Stimulated activated effector memory CD8-positive, alpha-beta T cell treated with anti-CD3 and anti-CD28 coated beads, Interleukin-12 subunit alpha, Interleukin-12 subunit beta, amount 100 ng/mL, for 72 hours (primary cell): ENCODE measurements at places on chromosomes 7 and 10.

GRCh38 chr7:107563081-107563774, 492 bp downstream of the COG5 start:
- DNase-seq, result no peak

GRCh38 chr10:69696073-69696731, 66.2 kb downstream of the FAM241B start:
- DNase-seq, result no peak

DNA sequence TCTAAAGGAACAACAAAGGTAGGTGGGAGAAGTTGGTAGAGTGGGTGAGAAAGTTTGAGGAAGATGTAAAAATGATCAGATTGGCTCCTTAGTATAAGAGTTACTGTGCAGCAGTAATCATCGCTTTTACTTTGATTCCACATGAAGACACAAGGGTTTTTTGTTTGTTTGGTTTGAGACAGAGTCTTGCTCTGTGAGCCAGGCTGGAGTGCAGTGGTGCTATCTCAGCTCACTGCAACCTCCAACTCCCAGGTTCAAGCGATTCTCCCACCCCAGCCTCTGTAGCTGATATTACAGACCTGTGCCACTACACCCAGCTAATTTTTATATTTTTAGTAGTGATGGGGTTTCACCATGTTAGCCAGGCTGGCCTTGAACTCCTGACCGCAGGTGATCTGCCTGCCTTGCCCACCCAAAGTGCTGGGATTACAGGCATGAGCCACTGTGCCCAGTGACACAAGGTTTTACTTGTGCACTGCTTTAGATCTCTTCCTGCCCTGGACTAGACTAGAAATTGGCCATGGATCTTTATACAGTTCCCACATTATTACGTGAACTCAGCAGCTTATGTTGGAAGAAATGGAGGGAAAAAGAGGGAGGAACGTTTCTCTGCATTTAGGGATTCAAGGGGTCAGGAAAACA, 10.7 kb downstream of the LUC7L2 start:
- no peak for DNase-seq

GRCh38 chr10:76396134-76396533, 964.7 kb downstream of the LRMDA start:
- DNase-seq, result no peak

DNA sequence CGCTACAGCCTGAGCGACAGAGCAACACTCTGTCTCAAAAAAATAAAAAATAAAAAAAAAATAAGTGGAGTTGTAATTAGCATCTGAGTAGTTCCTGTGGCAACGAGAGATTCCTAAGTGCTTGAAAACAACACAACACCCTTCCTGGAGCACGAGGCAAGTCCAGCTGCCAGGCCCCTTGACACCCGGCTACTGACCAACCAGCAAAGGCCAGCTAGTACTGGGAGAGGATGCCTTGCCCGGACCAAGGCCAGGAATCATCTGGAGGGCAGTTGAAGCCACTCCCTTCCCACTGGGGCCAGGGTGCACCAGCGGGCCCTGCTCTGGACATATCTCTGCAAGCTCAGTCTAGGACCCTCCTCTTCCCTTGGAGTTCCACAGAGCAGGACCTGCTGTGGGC, 536 bp downstream of the C10orf105 start:
- DNase-seq, result no peak

DNA sequence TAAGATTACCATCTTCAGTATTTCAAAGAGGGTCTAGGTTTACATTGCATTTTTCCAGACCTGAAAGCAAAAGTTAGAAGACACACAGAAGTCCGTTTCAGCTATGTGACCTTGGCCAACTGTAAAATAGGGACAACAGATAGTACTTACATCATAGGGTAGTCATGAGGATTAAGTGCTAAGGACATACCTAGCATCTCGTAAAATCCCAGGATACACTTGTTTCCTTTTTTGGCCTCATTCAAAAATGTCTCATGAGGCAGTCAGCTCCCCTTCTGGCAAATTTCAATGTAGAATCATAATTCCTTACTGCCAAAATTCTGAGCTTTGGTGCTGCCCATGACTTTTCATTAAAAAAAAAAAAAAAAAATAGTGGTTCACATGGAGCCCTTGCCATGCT, 6.4 kb upstream of the DUSP5 start:
- DNase-seq, result no peak

- DNase-seq, result no peak
Measured at GRCh38 chr7:41747961-41748360, 45.1 kb upstream of the INHBA start.

GRCh38 chr7:16647435-16647960, 1.5 kb downstream of the BZW2 start:
- no peak for DNase-seq

DNA sequence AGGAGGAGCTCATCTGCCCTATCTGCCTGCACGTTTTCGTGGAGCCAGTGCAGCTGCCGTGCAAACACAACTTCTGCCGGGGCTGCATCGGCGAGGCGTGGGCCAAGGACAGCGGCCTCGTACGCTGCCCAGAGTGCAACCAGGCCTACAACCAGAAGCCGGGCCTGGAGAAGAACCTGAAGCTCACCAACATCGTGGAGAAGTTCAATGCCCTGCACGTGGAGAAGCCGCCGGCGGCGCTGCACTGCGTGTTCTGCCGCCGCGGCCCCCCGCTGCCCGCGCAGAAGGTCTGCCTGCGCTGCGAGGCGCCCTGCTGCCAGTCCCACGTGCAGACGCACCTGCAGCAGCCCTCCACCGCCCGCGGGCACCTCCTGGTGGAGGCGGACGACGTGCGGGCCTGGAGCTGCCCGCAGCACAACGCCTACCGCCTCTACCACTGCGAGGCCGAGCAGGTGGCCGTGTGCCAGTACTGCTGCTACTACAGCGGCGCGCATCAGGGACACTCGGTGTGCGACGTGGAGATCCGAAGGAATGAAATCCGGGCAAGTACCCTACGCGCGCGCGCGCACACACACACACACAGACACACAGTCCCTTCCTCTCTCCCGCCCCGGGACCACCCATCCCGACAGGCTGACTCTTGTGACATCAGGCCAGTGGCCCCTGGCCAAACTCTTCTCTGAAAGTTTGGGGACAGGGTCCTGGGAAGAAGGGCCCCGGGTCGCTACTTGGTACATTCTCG, 538 bp downstream of the TRIM8 start:
- peak; percentile 55 for DNase-seq

DNA sequence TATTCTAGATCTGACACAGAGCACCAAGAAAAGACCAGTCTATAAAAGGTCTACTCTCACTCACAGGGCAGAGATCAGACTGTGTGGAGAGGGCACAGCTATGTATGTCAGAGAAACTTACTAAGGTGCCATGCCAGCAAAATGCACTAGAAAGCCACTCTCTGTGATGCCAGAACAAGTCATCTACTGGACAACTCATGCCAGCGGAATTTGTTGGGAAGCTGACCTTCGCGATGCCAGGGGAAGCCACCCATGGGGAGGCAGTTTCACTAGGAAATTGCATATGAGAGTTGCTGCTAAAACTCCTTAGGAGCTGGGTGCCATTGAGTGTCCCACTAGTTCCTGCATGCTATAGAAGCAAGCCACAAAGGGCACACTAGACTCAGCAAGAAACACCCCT, 58.5 kb downstream of the MICU1 start:
- DNase-seq, result no peak

- no peak for DNase-seq
Measured at GRCh38 chr7:44530990-44531389, 10.1 kb downstream of the NPC1L1 start.

GRCh38 chr10:44967616-44968015, 8.0 kb downstream of the RASSF4 start:
- no peak for DNase-seq

DNA sequence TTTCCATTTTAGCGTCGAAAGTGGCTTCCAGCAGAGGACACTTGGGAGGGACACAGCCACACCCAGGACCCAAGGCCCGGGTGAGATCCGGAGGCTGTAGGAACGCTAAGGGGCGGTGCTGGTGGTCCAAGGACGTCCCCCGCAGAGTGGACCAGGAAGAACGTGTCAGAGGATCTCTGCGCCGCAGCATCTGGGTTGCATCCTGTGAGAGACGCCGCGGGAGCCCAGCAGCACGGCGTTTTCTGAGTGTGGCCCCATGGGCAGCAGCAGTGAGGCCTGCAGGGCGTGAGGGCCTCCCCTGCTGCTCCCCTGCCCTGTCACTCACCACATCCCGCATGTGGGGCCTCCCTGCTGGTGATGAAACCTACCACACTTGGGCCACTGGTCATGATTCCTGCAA, 40.5 kb upstream of the BNIP3 start:
- DNase-seq, result no peak

DNA sequence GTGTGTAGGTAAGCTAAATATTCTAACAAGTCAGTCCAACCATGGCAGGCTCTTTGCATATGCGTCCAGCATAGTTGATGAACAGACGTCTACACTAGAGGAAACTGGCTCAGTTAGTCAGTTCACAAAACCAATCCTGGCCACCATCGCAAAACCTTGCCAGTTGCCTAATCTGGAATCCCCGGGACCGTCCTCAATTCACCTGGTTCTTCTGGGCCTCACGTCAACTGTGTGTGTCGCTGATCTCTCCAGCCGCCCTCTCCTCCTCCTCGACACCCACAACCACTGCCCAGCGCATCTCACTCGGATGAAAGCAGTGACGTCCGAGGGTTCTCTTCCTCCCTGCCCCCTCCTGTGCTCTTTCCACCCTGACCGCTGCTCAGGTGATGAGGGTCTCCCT, 217.8 kb upstream of the SH2B2 start:
- DNase-seq, result no peak

GRCh38 chr10:17547060-17547459, 70.1 kb downstream of the HACD1 start:
- no peak for DNase-seq

DNA sequence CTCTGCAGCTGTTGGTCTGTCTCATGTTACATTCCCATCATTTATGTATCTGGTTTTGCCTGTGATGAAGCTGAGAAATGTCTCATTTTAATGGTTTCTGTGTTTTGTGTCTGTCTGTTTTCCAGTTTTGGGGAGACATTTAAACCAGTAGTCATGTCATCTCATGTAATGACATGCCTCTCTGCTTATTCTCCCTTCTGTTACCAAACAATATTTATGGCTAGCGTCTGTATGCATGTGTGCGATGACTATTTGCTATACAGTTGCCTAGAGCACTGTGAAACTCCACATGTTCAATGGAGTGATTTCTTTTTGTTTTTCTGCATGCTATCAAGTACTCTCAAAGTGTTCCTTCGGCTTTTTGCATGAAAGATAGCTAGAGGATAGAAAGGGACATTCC, 132.0 kb downstream of the ST7 start:
- no peak for DNase-seq

DNA sequence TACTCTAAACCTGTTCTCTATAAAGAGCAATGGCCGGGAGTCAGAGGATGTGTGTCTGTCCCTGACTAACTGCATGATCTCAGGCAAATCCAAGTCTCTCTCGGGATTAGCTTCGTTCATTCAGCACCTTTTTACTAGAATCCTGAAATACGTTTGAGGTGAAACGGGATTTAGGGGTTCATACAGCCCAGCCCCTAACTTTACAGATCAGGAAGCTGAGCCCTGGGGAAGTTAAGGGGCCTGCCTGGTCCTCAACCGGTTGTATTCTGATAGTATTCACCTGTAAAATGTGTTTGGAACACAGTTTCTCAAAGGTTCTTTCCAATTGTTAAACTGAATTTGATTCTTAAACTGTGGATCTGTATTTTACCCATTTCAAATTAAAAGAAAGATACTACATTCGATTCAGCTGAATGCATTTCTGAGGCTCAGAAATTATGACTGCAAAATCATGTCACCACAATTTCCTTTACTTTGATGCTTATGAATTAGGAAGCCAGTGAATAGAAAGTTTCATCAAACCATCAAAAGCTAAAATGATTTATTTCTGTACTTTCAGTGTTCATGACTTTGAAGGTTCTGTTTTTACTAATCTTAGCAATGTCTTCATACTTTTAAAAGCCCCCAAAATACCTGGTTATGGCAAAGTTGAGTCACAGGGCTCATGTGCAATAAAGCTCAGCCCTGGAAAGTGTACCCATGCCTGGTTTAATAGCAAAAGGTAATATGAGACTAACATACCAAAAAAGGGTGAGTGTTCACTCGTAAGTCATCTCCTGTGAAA, 28.9 kb upstream of the EZH2 start:
- DNase-seq, result no peak

- DNase-seq, result no peak
Measured at GRCh38 chr7:106317971-106318370, 33.2 kb upstream of the NAMPT start.

DNA sequence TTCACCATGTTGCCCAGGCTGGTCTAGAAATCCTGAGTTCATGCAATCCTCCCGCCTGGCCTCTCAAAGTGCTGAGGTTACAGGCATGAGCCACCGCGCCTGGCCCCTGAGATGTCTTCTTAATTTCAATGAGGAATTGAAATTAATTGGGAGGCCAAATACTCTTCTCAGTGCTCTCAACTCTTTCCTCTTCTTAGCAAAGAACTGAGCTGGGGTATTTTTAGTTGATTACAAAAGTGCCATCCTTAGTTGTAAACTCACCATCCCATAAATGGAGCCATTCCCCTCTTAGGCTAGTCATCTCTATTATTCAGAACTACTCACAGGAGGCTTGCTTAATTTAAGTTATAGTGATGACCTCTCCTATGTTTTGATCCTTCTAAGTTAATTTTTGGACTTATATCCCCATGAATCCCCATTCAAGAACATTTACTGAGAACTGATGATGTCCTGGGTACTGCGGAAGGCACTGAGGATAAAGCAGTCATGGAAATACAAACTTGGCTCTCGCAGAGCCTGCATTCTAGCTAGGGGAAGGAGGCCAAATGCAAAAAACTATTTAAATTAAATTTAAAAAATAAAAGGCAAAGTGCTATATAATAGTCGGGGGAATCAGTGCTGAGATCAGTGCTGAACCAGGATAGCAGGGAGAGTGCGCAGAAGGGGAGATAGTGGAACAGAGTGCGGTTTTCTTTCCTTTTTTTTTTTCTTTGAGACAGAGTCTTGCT, 145.3 kb downstream of the SFMBT2 start:
- no peak for DNase-seq

- no peak for DNase-seq
Measured at GRCh38 chr7:127726476-127726875, 74.5 kb downstream of the SND1 start.

- no peak for DNase-seq
Measured at GRCh38 chr10:60237977-60238758, 151.5 kb downstream of the ANK3 start.

- no peak for DNase-seq
Measured at GRCh38 chr7:116426428-116427156, 72.9 kb upstream of the CAV2 start.

DNA sequence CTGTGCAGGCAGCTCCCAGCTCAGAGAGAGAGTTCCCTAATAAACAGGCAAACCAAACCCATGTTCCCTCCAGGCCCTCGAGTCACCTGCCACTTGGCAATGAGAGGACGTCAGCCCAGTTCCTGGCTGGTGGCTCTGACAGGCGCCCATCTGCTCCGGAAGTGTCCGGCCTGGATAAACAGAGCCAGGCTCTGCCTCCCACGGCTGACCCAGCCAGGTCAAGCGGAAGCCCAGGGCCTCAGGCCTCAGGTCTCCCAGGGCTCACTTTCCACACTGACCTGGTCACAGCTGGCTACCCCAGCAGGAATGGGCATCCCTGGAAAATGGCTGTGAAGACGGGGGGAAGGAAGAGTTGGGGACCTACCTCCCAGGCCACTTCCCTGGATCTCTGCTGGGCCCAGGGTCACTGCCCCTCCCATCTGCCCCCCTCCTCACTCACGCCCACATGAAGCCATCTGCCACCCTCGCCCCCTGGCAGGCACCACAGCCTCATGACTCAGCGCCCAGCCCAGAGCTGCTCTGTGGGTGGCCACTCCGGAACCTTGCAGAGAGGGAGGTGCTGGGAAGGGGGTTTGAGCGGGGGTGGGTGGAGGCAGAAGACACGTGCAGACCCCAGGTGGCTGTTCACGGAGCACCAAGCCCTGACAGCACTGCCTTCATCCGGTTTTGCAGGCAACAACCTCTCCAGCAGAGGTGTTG, 37.4 kb upstream of the DUSP5 start:
- DNase-seq, result peak; percentile 25
